ENCODE measurements at places on chromosomes 12 and 14.

DNA sequence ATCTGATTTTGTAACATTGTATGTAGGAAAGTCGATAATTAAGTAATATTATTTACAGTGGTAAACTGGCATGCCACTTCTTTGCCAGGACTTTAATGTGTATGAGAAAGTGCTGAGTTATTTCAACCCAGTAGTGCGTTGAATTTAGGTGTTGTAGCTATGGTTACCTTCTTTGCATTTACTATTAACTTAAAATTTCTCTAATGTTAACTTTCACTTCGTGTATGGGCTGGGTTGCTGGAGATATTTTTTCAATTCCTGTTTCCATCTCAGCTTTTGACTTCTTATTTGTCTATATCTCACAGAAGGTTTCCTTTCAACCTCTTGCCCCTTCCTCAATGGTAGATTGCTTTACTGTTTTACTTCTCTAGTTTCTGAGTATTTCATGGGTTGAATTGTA is 1345.6 kb downstream of the FSCB start:
- DNase-seq, result no peak

DNA sequence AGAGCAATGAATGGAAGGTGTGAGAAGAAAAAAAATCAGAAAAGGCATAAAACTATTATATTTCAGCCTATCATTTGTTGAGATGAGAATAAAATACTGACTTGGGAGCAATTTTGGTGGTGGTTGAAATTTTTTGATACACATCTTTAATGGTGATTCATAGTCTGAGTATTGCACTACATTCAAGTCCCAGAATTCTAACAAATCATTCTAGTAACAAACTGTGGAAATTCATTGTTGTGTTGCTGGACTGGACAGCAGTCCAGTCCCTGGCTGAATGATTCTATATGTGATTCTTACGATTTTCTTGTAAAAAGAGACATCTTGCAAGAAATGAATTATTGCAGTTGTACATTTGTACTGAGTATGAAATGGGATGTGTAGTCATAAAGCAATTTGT is 268.6 kb downstream of the TRHDE start:
- no peak for DNase-seq

DNA sequence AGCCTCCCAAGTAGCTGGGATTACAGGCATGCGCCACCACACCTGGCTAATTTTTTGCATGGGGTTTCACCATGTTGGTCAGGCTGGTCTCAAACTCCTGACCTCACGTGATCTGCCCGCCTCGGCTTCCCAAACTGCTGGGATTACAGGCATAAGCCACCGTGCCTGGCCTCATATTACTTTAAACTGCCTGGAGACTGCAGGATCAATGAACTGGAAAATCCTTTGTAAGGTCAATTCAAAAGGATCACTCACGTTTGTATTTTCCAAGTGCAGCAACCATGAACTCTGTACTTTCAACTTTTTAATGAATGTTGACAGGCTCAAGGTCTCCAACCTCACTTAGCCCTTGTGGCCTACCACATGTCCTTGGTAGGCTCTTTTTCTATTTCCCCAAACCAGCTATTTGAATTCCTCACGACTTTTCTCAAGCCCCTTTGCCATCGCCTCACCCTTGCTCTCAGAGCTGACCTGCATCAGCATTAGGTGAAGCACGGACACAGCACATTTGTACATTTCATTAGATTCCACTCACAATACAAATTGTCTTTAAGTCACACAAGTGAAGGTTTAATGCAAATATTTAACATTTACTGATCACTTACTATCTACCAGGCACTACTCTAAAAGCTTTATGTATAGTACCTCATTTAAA is 42.2 kb upstream of the GCH1 start:
- no peak for DNase-seq

- no peak for DNase-seq
Measured at GRCh38 chr14:51302295-51303030, 62.4 kb downstream of the TMX1 start.

- peak; percentile 13 for DNase-seq
Measured at GRCh38 chr12:113232840-113233585, 11.7 kb downstream of the TPCN1 start.

GRCh38 chr14:54902143-54902520 is 494 bp downstream of the GCH1 start:
- DNase-seq, result peak; percentile 74

- DNase-seq, result no peak
Measured at GRCh38 chr14:77565994-77566305, 50.5 kb downstream of the SPTLC2 start.

DNA sequence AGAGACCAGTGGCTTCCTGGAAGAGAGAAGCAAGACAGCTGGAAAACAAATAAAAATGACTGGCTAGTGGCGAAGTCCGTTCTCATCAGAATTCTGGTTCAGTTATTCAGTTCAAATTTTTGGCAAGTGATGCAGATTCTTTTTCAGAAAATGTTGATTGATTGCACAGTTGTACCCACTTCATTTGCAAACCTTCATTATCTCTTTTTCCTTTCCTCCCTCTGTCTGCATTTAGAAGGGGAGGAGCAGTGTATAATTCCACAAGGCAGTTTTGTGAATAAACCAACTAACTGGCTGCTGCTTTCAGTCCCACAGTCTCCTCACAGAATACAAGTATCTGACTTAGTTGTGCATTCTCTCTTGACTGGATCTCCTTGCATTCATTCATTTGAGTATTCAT is 417.5 kb downstream of the NPAS3 start:
- DNase-seq, result no peak
